ENCODE measurements at places on chromosomes 2 and 18. TPM values are rescaled to one million over a fixed set of nuclear protein-coding genes. Genes with fewer than 3 reads are reported as not detected.

- H3K4me1 ChIP-seq, result peaks cover 5% of the 10 kb centered on the region
- peaks cover 6% of the 10 kb centered on the region for H3K27me3 ChIP-seq
- no peak overlapping the region for H3K4me3 ChIP-seq
These were observed 27.2 kb upstream of the GALR1 start for GRCh38 chr18:77222464-77222863.

DNA sequence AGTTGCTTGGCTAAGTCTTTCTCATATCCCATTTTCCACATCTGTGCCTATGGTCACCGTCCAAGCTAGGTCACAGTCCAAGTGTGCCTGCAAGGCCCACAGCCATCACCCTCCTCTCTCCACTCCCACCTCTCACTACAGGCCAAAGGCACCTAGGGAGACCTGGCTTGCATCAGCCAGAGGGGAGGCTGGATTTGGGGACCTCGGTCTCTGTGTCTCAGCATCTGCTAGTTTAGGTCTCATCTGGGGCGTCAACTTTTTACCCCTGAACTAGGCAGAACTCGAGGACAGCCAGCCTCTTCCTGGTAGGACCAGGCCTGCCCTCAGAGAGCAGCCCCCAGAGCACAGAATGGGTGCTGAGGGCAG lies 217.1 kb downstream of the DYSF start:
- H3K27me3 ChIP-seq, result no peaks in the 10 kb centered on the region
- no peak for DNase-seq
- no peaks in the 10 kb centered on the region for H3K36me3 ChIP-seq
- no peak overlapping the region for H3K4me3 ChIP-seq

GRCh38 chr2:191676790-191677645 lies 918 bp upstream of the NABP1 start:
- H3K27me3 ChIP-seq, result no peaks in the 10 kb centered on the region
- H3K27ac ChIP-seq, result peak overlapping the region; percentile 100
- DNase-seq, result peak; percentile 83
- peaks cover 27% of the 10 kb centered on the region for H3K36me3 ChIP-seq
- H3K4me1 ChIP-seq, result peaks cover 41% of the 10 kb centered on the region

DNA sequence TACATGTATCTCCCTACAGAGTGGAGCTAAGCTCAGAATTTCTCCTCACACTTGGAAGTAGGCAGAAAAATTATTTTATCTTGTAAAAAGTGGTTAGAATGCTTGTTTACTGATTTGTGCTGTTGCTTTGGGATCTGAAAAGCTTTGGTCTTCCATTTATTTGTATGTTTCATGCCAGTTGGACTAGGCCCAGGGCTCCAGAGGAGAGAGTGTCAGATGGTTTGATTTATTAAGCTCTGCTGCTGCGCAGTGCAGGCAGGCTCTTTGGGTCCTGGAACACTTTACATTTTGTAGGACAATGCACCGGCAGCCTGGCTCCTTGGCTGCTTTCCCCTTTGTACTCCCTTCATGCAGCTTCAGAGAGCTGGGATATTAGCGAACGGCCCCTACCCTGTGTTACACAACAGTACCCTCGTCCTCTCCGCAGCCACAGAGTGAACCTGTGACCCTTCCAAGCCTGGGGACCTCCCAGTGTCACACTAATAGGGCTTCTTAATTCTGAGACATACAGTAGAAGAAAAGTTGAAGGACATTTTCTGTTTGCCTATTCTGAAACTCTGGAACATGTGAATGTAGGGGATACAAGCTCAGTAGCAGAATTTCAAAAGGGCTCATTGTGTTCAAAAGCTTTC lies 56.7 kb upstream of the EML6 start:
- no peaks in the 10 kb centered on the region for H3K27me3 ChIP-seq
- no peak overlapping the region for H3K27ac ChIP-seq
- peaks cover 17% of the 10 kb centered on the region for H3K4me1 ChIP-seq
- no peak for DNase-seq
- H3K4me3 ChIP-seq, result no peak overlapping the region

Gene KATNAL2
- total RNA-seq, result 0.79 TPM

Gene ALPP
- not detected for total RNA-seq

Gene SLC4A3
- total RNA-seq, result not detected

Gene REG3G
- not detected for total RNA-seq

Gene CYTIP
- total RNA-seq, result 343 TPM

Gene RGPD3
- total RNA-seq, result not detected
